ENCODE measurements at places on chromosomes 2 and 18. TPM values are rescaled to one million over a fixed set of nuclear protein-coding genes. Genes with fewer than 3 reads are reported as not detected.

GRCh38 chr2:26674002-26674751 is 18.3 kb upstream of the KCNK3 start:
- H3K4me1 ChIP-seq = no peaks in the 10 kb centered on the region
- no peaks in the 10 kb centered on the region for H3K36me3 ChIP-seq
- H3K4me3 ChIP-seq = no peak overlapping the region
- DNase-seq = no peak
- no peaks in the 10 kb centered on the region for H3K27me3 ChIP-seq

- H3K27me3 ChIP-seq = peaks cover 7% of the 10 kb centered on the region
- H3K27ac ChIP-seq = no peak overlapping the region
- no peak overlapping the region for H3K4me3 ChIP-seq
- DNase-seq = no peak
Observed at GRCh38 chr2:174738841-174739240, 25.4 kb downstream of the CHRNA1 start.

EVA1A gene
- not detected for polyA plus RNA-seq

GRCh38 chr18:49494660-49495059 is 7.6 kb upstream of the C18orf32 start:
- peaks cover 19% of the 10 kb centered on the region for H3K36me3 ChIP-seq
- H3K27me3 ChIP-seq = no peaks in the 10 kb centered on the region
- H3K27ac ChIP-seq = no peak overlapping the region
- H3K4me3 ChIP-seq = no peak overlapping the region

LRP1B gene
- not detected for polyA plus RNA-seq

TLX2 gene
- polyA plus RNA-seq = 0.14 TPM
